Neural progenitor cell (in vitro differentiated cells): ENCODE measurements at places on chromosomes 4 and X. TPM values are rescaled to one million over a fixed set of nuclear protein-coding genes. Genes with fewer than 3 reads are reported as not detected.

DNA sequence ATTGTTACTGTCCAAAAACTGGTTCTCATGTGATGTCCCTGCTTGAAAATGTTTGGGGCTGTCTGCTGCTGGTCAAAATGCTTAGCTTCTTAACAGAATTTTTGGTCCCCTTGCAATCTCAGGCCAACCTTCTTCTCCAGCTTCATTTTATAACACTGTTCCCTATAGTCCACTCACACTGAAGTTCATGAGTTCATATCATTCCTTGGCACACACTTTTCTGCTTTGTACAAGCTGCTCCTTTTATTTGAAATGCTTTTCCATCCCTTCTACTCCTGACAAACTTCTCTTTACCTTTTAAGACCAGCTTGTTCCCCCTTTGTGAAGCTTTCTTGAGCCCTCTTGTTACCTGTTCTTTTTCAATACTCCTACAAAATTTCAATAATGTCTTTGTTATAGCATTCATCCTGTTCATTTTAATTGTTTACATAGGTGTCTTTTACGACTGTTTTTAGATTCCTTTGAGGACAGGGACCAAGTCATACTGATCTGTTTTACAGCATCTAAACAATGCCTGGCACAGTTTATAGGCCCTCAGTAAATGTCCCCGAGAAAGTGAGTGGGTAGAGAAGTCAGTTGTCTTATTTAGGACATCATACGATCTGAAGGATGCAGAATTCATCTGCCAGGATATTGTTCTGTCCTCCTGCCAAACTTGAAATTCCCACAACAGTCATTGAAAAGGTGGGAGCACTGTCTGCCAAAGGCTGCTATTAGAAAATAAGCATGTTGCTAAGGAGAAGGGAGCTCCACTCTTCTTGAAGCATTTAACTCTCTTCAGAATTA, 134.4 kb upstream of the BMPR1B start:
- no peak for DNase-seq

- peak; percentile 29 for DNase-seq
These were observed 115.3 kb downstream of the LDB2 start for GRCh38 chr4:16783119-16783518.

- no peak for DNase-seq
These were observed 45.0 kb upstream of the MXD4 start for GRCh38 chr4:2306773-2307410.

DNA sequence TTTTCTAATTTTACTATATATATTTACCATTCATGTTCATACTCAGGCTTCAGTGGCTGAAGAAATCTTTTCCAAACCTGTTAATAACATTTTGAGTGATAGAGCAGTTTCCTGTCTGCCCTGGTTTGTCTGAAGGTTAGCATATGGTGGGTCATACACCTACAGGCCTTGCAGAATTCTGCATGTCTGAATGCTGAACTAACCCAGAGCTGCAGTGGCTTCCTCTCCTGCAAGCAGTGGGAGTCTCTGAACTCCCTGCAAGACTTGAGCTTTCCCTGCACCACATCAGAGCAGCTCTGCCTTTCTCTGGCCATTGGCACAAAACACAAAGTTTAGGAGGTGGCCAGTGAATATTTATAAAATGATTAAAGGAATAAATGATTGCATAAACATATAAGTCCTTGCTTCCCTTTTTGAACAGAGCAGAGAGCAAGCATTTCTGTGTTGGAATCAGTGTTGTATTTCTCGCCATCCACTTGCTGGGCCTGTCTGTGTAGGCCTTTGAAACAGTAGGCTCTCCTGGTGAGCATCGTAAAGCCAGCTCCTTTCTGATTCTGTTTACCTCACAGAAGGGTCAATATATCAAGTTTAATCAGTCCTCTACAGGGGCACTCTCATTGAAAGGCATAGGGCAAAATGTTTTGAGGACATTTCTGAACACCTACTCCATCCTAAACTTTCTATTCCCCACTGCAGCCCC, 15.0 kb upstream of the UNC5C start:
- DNase-seq: no peak

DNA sequence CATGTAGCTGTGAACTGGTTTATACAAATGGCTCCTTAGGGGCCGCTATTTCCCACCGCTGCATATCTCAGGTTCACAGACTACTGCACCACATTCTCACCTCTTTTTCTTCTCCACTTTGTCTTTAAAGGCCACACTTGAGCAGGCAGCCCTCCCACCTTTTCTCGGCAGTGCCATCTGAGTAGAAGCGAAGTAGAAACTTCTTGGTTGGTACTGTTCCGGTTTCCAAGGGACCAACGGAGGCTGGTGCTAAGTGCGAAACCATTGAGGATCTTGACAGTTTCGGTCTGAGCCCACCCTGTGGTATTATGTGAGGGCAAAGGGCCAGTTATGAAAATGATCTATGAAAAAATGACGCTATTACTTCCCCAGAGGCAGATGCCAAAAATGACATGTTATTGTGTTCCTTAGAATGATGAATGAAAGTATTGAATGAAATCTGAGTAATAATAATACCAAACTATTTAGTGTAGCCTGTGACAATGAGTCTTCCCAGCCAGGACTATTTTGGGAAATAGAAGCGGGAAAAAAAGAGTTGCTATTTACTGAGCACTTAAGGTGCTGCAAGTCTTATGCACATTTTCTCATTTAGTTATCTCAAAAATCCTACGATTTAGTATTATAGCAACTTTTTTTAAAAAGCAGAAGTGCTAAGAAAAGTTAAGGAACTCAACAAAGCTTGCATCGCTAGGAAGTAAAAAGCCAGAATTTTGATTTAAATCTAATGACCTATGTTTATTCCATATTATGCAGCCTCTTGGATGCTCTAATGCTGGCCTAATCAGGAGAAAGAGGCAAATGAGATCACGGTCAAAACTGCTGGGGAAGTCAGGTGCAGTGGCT, 29.6 kb upstream of the CHRNA9 start:
- DNase-seq: no peak

DNA sequence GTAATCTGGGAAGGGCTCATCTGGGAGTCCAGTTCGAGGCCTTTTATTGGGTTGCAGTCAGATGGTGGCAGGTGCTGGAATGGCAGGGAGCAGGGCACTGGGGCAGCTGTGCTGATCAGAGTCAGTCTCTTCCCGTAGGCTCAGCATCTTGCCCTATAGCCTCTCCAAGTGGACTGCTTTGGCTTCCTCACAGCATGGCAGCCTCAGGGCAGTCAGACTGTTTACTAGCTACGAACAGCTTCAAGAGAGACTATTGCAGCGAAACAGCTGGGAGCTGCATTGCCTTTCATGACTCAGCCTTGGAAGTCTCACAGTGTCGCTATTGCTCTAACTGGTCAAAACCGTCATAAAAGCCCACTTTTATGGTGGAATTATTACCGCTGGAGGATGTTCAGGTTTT, 26.8 kb upstream of the DUSP21 start:
- peak; percentile 1 for DNase-seq

ADH1C gene
- total RNA-seq: not detected in 2 replicates

DOCK11 gene
- total RNA-seq: 18.8 and 20.9 TPM in 2 replicates

DCAF8L2 gene
- total RNA-seq: not detected in 2 replicates

FAM241A gene
- 0.03 TPM in 1 of 2 replicates, not detected in the other for total RNA-seq

TEX13B gene
- total RNA-seq: not detected in 2 replicates
